Memory B cell (primary cell): ENCODE measurements at places on chromosomes 12 and 14.

- no peak for DNase-seq
These were observed 48.6 kb upstream of the CATSPERB start for GRCh38 chr14:91780452-91780851.

DNA sequence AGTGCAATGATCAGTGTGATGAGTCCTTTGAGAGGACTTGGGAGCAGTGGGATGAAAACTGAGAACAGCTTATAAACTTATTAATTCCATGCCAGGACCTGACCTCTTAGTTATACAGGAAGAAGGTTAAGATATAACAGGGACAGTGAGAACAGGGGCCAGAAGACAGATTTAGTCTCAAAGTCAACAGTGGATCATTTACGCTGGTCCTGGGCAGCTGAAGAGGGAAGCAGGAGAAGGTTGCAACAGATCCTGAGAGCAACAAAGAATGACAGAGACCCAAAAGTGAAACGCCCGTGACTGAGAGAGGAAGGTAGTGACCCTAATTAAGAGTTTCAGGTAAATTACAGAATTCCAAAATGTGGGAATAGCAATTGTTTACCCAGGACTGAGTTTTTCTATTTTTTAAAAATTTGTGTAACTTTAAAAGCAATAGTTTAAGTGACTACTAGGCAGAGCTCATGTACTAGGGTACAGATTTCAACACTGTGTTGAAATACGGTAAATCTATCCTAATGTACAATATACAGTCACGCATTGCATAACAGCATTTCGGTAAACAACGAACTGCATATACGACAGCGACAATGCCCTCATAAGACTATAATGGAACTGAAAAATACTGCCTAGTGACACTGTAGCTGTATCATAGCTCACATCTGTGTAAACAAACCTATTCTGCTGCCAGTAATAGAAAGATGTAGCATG lies 77.7 kb upstream of the GNPNAT1 start:
- no peak for DNase-seq

DNA sequence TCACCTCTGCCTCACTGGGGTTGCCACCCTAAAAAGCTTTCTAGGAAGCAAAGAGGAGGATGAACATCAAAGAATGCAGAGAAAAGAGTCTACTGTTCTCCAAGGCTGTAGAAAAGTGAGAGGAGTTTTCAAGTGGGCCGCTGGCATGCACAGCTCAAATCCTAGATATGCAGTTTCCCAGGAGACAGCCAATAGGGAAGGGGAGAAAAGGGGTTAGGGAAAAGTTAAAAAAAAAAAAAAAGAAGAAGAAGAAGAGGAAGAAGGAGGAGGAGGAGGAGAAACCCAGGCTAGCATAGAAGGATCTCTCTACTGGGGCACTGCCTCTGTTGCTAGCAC lies 682 bp downstream of the BATF start:
- no peak for DNase-seq

- DNase-seq: no peak
These were observed 39.8 kb upstream of the EID3 start for GRCh38 chr12:104263580-104264358.
